Stimulated activated CD8-positive, alpha-beta memory T cell treated with anti-CD3 and anti-CD28 coated beads, Interleukin-4, amount 100 ng/mL, for 1 hour (primary cell): ENCODE measurements at places on chromosomes 3 and 15.

DNA sequence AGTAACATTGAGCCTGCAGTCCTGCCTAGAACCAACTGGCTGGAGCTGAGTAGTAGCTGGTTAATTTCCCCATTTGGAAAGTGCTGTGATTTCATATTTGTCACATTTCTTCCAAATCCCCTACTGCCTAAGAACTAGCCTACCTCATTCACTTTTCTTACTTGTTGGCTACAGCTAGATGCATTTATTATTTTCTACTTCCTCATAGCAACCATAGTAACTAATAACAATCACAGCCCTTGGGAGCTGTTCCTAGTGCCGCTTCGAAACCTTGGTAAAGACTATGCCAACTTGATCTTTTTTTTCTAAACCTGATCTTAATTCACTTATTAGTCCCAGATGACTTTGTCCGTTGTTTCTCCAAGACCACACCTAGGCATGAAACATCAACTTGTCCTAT lies 240.3 kb downstream of the FGF12 start:
- DNase-seq: no peak

GRCh38 chr15:28132524-28133275 lies 33.6 kb upstream of the OCA2 start:
- DNase-seq: no peak

- no peak for DNase-seq
Observed at GRCh38 chr3:158790901-158791589, 10.8 kb upstream of the MFSD1 start.

DNA sequence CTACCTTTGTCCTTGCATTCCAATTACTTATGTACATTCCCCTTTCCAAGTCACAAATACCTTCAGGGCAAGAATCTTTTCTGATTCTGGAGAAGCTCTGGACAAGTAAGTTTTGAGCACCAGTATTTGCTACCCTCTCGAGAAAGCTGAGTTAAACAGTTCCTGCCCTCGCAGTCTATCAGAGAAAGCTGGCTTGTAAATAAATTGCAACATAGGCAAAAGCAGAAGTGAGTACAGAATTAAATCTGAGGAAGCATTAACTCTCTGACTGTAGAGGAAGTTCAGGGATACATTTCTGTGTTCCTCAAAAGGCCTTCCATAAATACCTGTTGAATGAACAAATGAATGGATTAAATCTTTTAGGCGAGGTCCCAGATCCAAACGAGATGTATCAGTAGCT lies 1.2 kb downstream of the OSBPL11 start:
- DNase-seq: no peak

DNA sequence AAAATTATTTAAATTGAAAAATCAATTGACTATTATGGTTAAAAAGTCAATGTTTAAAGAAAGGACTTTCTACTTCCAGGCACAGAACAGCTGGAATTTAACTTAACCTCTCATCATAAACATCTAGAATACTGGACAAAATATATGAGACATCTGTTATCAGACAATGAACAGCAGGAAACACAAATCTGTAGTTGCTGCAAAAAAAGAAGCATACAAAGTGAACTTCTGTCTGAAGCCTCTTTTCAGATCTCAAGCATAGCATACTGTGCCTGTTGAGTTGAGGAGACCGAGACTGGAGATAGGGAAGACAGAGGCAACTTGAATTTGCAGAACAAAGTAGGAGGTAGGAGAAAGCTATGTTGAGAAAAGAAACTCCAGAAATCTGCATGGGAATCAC lies 140.0 kb upstream of the CBLB start:
- no peak for DNase-seq

GRCh38 chr3:105830836-105831235 lies 38.0 kb downstream of the CBLB start:
- no peak for DNase-seq

DNA sequence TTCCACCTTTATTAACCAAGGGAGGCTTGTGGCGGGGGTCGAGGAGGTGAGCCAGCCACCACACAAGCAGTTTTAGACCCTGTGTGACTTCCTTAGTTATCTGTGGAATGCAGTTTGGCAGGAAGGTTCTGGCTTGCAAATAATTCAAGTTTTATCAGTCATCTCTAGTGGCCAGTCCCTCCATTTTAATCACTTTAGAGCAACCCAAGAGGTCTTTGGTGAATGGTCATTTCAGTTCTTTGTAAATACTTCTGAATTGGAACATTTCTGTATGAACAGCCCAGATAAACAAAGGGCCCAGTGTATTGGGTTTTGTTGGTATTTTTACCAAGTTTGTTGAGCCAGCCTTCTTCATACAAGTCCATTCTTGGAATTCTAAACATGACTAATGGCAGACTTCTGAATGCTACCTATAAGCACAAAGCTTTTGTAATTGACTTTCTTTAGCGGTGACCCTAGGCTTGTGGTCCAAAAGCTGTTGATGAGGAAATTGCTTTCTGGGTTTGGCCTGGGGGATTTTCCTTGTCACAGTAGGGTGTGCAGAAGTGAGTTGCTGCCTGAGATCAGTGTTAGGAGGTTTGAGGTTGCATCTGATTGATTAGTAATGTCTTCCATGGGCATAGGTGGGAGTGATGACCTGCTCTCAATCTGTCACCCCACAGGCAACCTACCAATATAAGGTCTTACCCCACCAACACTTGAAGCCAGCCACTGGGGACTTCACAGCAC lies 193.3 kb upstream of the TOPAZ1 start:
- no peak for DNase-seq

- no peak for DNase-seq
Observed at GRCh38 chr15:31330111-31330785, 3.6 kb downstream of the KLF13 start.

DNA sequence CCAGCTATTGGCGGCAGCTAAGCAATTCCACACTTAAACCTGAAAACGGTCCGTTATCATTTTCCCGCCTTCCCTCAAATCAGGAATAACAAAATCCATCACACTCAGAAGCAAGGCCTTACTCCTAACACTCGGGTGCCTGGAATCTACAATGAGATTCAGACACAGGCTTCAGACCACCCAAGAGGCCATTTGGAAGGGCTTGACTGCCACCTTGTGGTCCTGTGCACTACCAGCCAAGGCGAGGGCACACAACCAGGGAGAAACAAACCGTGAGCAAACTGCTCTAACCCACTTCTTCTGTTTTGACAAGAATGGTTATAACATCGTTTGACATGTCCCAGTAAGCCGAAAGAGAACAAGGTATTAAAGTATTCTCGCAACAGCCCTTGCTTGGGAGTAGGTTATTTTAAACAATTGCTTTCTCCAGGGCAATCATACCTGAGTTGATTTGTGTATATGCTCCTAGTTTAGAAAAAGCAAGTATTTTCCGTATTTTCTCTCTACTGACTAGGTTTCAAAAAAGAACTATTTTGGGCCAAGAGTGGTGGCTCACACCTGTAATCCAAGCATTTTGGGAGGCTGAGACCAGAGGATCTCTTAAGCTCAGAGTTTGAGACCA lies 40.1 kb upstream of the TAFA4 start:
- no peak for DNase-seq

GRCh38 chr3:189903562-189904250 lies 217.0 kb downstream of the P3H2 start:
- DNase-seq: no peak

GRCh38 chr3:48404440-48405342 lies 25.2 kb downstream of the PLXNB1 start:
- no peak for DNase-seq

GRCh38 chr3:56887402-56888025 lies 85.8 kb upstream of the ARHGEF3 start:
- no peak for DNase-seq

DNA sequence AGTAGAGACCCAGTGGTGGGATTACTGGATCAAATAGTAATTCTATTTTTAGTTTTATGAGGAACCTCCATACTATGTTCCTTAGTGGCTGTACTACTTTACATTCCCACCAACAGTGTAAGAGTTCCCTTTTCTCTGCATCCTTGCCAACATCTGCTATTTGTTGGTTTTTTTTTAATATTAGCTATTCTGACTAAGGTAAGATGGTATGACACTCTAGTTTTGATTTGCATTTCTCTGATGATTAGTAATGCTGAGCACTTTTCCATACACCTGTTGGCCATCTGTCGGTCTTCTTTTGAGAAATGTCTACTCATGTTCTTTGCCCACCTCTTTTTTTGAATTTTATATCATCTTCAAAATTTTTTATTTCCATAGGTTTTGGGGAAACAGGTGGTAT lies 34.2 kb upstream of the RAP2B start:
- no peak for DNase-seq

- DNase-seq: no peak
Observed at GRCh38 chr15:77984446-77984861, 93.1 kb downstream of the TBC1D2B start.

DNA sequence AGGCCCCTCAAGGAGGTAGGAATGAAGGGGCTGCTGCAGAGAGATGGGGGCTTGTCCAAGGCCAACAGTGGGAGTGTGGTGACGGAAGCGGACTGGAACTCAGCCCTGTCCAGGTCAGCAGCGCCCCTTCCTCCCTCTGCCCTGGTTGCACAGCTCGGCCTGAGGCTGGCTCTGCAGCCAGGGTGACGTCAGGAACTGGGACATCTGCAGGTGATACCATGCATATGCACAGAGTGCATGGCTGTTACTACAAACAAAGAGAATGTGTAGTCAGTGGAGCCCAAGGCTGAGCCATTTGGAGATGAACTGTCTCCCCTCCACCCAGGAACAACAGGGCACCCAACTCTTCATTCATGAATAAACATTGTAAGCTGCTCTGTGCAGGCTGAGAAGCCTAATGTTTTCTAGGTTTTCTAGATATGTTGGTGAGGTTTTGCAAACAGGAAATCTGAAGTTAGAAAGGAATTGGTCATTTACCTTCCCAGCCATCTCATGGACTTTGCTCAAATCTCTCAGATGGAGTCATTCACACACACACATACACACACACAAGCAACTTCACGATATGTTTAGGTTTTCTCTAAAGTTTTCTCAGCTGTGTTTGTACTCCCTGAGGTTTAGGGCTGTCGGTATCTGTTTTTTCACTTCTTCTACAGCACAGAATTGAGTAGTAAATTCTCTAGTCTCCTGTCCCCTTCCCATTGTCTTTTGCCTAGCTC lies 117.2 kb downstream of the TLE3 start:
- no peak for DNase-seq

DNA sequence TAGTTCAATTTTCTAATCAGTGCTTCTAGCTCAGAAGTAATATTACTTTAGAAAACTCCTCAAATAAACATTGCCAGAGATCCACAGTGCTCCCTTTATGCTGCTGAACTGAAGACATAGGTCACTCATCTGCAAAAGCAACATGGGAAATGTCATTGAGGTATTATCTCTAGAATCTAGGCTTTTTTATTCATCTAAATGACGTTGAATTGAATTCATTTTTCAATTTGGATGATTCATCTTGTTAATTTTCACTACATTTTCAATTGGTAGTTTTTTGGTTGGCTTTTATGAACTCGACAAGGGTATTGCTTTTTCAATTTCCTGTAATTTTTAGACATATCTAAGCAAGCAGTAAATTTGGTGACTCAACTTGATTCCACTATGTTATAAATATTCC lies 275.4 kb downstream of the NFKBIZ start:
- no peak for DNase-seq

GRCh38 chr15:93029836-93030429 lies 59.1 kb downstream of the RGMA start:
- no peak for DNase-seq

GRCh38 chr15:46941241-46941640 lies 776.1 kb upstream of the SEMA6D start:
- no peak for DNase-seq

DNA sequence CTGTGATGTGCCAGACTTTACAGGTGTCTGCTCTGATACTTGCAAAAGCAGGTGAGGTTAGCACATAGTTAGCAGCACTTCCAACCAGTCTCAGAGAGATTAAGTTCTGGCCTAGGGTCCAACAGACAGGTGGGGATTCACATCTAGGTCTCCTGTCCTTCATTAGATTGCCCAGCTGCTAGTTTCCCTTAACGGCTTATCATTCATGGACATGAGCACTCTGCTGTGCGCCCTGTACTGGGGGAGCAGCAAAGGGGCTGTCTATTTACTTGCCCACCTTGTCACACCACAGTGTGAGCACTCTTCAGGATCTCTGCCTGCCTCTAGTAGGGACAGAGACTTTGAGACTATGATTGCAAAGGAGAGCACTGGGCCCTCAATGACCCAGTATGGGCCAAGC lies 8.7 kb downstream of the SPSB4 start:
- DNase-seq: no peak

DNA sequence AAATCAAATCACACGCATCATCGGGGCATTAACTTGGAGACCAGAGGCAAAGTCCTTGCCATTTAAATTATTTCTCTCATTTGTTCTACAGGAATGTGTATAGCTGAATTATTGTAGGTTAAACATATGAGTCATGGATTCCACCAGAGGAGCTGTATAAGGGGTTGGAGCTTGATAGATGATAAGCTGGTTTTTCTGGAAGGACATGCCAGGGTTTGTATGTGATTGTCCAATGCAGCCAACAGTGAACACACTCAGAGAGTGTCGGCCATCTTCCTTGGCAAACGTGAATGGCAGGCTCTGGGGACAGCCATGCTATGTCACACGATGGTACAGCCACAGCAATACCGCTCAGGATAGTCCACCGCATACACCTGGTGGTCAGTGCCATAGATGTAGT lies 25.1 kb downstream of the SSUH2 start:
- no peak for DNase-seq

GRCh38 chr3:45679805-45680204 lies 9.4 kb upstream of the SACM1L start:
- no peak for DNase-seq
